A549 (cell line): ENCODE measurements at places on chromosomes 16 and 17.

DNA sequence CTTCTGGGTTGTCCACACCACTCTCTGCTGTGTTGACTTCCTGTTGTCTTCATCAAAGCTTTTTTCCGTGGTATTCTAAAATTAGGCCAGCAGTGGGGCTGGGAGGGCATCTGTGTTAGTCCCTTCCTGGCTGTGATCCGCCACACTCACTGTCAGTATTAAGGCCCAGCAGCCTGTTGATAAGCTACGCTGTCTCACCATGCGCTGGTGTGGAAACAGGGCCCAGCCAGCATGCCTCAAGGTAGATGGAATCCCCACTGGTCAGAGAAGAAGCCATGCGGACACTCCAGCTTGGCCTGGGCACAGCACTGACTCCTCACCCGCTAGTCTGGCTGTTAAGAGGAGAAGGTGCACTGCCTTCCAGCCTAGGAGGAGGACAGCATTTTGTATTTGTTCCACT lies 11.4 kb downstream of the CDR2L start:
- no peak for DNase-seq

GRCh38 chr16:54422159-54422558 lies 135.6 kb upstream of the IRX3 start:
- no peak for DNase-seq

- no peak for DNase-seq
Measured at GRCh38 chr16:3554351-3554928, 22.8 kb downstream of the NLRC3 start.

DNA sequence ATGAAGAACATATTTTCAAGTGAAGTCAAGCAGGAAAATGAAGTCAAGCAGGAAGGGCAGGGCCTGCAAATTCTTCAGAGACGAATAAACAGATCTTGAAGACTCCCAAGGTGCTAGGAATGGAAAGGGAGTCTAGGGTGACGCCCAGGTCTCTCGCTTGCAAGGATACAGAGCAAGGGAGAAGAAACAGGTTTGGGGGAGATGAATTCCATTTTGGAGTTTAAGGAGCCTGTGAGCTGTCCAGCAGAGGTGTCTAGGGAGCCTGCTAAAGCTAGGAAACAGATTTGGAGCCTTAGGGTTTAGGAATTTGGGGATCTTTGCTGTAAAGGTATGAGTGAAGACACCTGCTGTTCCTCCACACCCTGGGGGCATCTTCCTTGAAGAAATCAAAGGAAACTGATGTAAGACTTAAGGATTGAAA lies 2.0 kb upstream of the UNKL start:
- DNase-seq = no peak

DNA sequence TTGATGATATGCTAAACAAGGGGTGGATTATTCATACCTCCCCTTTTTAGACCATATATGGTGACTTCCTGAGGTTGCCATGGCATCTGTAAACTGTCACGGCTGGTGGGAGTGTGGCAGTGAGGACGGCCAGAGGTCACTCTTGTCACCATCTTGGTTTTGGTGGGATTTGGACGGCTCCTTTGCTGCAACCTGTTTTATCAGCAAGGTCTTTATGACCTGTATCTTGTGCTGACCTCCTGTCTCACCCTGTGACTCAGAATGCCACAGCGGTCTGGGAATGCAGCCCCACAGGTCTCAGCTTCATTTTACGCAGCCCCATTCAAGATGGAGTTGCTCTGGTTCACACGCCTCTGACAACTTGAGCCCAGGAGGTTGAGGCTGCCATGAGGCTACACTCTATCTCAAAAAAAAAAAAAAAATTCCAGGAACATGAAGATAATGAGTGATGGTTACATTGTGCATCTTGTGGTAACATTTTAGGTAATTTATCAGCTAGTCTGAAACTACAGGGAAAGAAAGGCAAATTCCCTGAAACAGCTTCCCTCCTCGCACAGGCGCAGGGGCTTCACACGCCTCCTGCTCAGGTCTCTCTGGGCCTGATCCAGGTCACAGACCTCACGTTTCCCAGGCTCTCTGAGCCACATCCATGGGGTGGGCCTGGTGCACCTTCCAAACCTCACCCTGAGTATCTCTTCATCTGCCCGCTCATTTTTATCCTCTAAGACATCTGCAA lies 15.3 kb upstream of the UBE2I start:
- no peak for DNase-seq
